ENCODE measurements at places on chromosomes 12 and 14.

DNA sequence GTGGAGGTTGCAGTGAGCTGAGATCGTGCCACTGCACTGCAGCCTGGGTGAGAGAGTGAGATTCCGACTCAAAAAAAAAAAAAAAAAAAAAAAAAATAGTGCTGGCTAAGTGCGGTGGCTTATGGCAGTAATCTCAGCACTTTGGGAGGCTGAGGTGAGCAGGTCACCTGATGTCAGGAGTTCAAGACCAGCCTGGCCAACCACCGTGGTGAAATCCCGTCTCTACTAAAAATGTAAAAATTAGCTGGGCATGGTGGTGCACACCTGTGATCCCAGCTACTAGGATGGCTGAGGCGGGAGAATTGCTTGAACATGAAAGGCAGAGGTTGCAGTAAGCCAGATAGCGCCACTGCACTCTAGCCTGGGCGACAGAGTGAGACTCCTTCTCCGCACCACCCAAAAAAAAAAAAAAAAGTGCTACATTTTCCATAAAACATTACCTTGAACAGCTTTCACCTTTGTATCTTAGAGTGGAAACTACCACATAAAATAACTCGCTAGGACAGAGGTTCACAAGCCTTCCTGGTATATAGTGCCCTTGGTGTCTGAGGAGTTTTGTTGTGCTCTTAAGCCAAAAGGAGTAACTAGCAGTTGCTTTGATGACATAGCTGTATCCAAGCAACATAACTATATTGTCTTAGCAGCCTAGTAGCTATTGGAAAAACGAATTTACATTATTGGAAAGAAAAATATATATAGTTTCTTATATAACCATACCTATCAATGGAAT is 11.1 kb downstream of the PTGES3 start:
- no peak for DNase-seq

GRCh38 chr12:3315201-3315661 is 175.8 kb upstream of the PRMT8 start:
- no peak for DNase-seq

DNA sequence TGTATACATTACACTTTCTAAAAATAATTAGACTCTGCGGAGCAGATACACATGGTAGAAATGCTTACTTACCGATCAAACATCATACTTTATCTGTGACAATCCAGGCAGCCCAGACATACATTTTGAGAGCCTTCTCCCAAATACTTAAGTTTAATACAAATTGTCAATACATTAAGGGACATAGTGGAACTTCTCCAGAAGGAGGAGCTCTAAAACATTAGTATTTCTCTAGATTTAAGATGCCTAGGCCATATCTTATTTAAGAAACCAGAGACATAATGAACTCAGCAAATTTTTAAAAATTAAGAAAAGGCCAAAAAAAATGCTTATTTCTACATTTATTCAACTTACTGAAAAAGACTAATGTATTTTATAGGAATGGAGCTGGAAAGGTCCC is 16.1 kb downstream of the ACSM4 start:
- DNase-seq, result no peak

DNA sequence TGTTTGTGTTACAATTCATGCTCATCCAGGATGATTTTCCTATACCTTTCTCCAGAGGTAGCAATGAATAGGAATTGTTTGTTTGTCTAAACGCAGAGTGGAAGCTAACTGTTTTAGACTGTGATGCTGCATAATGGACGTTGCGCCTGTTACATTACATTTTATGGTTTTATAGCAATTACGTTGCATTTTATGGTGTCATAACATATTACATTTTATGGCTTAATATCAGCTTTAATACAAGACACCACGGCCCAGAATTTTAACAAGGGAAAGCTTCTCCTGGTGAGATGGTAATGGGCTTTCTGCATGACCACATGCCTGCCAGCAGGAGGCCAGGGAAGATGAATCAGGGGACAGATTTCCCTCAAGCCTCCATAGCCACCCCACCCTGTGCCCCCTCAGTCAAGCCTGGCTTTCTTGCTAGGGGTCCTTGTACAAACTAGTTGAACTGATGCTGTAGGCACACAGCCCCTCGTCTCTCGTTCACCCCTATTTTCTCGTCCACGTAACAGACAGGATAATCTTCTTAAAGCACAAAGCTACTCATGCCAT is 56.5 kb downstream of the HSPB8 start:
- no peak for DNase-seq

DNA sequence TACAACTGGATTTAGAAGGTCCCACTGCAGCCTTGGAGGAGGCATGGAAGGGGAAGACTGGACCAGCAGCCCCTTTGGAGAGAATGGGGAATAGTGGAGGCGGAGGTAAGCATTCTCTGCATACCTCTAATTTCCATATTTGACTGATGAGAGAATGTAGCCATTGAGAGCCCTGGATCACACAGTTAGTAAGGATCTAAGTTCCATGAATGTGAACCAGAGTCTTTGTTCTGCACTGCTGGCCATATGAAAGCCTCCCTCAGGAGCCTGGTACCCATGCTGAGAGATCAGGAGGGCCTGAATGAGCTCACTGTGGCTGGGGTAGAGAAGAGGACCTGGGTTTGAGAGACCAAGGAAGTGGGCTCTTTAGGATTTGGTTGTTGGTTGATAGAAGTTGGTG is 192.1 kb downstream of the TMEM132C start:
- DNase-seq, result no peak

GRCh38 chr14:94965551-94966313 is 191.6 kb downstream of the DICER1 start:
- DNase-seq, result no peak

GRCh38 chr12:110073049-110073831 is 24.9 kb upstream of the C12orf76 start:
- DNase-seq, result no peak

DNA sequence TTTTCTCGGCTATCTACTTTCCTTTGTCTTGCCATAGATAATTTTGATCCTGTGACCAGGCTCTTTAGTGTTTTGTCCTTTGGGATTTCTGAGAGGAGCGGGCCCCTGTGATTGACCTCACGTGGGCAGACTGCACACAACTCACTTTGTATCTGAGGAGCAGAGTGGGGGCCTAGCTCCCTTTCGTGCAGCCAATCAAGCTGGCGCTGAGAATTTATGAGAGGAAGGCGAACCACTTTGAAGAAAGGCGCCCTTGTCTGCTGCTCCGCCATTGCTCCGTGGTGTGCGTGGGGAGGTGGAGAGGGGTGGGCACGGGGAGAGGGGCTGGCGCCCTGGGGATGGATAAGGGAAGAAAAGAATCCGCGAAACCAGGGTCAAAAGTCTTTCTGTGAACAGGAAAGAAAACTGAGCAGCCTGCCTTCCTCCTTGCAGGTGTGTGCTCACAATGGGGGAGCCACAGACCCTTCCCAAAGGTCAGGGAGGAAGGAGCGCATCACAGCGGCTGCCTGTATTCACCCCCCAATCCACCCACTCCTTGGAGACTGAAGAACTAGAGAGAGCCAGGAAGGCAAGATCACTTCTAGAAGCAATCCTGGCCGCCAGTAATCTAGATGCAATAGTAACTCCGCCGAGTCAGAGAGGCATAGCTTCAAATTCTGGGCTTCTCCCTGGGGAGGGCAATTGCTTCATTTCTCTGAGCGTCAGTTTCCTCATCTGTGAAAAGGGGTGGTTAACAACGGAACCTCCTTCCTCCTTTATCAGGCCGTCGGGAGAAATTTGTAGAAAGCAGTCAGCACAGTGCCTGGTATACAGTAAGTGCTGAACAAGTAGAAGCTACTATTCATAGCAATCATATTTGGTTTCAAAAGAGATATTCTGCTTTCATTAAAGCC is 24.9 kb upstream of the MED13L start:
- no peak for DNase-seq

DNA sequence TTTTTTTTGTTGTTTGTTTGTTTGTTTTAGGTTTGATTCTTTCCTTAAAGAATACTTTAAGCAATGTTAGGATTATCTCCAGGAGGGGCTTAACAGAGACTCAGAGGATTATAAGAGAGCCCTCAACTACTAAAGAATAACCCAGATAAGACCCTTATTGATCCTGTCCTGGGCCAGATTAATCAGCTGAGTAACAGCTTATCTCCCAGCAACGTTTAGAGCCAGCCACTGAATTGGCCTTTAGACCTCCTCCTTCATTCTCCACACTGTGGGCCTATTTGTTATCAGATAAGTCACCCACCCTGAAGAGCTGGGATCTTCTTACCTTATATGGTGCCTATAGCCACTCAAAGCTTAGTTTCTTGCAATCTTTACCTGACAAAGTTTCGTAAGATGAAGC is 71.1 kb downstream of the FIGNL2 start:
- DNase-seq, result no peak

GRCh38 chr14:21614240-21614639 is 20.5 kb downstream of the OR10G2 start:
- DNase-seq, result no peak

DNA sequence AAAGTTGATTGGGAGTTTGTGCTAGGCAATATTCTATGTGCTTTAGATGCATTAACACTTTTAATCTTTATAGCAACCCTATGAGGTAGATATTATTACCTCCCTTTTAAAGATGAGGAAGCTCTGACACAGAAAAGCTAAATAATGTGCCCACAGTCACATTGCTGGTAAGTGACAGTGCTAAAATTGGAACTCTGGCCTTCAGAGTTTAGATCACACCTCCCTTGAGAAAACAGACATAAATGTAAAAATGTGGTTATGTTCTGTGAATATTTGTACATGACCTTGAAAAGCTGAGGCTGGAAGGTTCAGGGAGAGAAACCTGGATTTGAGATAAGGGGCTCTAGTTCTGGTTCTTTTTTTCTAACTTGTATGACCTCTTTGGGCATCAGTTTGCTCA is 1.9 kb downstream of the ABHD4 start:
- DNase-seq, result no peak

- DNase-seq, result no peak
These were observed 7.1 kb upstream of the PRPH start for GRCh38 chr12:49287876-49288275.

GRCh38 chr12:72272091-72272661 is at the start of gene TRHDE:
TRHDE (plus strand) TSS chr12:72272370; CDS start chr12:72272644, 274 bp downstream.
- DNase-seq, result no peak

GRCh38 chr12:88856201-88856600 is 275.9 kb upstream of the KITLG start:
- DNase-seq, result no peak

GRCh38 chr14:70254476-70254961 is 65.8 kb upstream of the SLC8A3 start:
- no peak for DNase-seq

DNA sequence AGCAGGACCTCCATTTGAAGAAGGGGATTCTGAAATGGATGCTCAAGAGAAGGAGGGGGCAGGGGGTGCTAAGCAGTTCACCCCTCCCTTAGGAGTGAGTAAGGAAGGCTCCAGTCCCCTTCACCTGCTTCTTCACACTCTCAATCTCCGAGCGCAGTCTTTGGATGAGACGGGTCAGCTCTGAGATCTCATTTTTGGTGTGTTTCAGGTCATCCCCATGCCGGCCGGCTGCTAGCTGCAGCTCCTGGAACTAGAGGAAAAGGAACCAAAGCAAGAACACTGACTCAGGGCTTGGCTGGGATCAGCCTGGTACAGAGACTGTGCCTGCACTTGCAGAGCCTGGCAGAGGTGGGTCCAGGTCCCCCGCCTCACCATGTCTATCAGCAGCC is 7.3 kb downstream of the KRT73 start:
- no peak for DNase-seq

DNA sequence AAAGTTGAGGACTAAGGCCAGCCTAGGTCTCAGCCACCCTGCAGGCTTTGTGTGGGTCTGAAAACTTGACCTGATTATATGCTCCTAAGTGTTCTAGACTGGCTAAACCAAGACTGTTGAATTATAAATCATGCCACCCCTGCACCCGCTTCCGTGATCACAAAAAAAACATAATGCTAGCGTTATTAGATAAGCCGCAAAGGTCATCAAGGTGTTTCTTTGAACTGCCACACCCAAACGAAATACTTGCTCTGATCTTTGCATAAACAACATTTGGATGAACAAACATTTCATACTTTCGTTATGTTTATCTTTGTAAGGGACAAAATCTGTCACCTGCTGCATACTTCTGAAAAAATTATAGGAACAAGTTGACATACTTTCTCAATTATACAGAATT is 2.5 kb downstream of the SMCO2 start:
- DNase-seq, result no peak

- no peak for DNase-seq
These were observed 310.8 kb downstream of the ZFP36L1 start for GRCh38 chr14:68482018-68482417.

DNA sequence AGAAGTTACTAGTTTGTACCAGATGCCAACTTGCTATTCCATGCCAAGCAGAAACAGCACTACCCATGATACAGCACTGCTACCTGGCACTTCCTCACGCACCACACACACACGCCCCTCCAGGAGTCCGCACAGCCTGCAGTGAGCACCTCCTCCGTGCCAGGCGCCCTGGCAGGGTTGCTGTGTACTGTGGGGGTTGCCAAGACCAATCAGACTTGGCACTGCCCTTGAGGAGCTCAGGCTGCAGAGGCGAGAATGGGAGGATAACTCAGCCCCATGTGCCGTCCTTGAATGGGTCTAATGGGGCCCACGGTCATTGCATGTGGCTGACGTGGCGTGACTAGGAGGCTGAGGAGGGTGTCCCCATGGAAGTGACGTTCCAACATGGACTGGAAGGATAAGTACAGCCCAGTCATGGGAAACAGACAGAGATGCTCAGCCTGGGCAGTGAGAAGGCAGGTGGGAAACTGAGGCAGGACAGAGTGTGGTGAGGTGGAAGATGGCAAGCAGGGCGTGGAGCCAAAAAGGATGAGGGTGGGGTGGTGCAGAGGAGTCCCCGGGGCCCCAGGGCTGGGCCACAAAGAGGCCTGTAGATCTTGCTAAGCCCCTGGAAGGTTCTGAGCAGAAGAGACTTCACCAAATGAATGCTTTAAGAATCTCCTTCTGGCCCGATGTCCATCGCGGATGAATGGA is 65.3 kb upstream of the C14orf180 start:
- DNase-seq, result no peak

GRCh38 chr14:34165847-34166350 is 215.0 kb upstream of the EGLN3 start:
- no peak for DNase-seq

- DNase-seq, result no peak
These were observed 9.7 kb upstream of the ZDHHC22 start for GRCh38 chr14:77151245-77151644.

GRCh38 chr12:90859591-90859990 is 95.4 kb downstream of the CCER1 start:
- no peak for DNase-seq

DNA sequence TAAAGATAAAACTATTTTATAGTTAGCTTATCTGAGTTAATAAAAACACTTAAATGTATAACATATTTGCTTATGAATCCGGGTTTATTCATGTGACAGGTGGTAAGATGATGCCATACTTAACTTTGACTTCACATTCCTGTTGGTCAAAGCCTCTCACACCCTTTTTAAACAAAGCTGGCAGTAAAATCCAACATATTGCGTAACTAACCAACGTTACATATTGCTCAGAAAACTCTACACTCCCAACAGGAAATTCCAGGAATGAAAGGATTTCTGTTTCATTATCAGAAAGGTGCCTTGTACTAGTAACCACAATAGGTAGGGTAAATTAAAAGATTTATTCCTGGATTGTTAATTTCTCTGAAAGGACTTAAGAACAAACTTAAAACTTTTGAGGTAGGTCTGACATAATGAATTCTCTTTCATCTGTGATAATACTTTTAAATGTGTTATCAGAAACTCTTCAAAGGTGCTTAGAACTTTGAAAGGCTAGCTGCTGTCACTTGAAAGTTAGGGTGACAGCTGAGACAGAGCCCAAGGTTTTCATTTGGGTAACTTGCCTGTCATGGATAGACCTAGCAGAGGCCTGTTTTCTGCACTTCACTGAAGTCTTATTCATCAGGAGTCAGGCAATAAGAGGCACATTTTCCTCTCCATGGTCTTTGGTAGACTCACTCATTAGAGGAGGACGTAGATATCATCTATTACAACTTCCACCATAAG is 23.8 kb upstream of the CATSPERB start:
- no peak for DNase-seq

Measured in stimulated activated CD8-positive, alpha-beta memory T cell treated with anti-CD3 and anti-CD28 coated beads, Interleukin-12 subunit alpha, Interleukin-12 subunit beta, amount 100 ng/mL, for 1 hour (primary cell).